Globus pallidus (tissue), 1 donor: ENCODE measurements at places on chromosomes 5 and 9.
A peak's percentile ranks its signal among the peaks of the same experiment; 100 is the strongest.

GRCh38 chr5:101782352-101783103, 513.6 kb downstream of the SLCO4C1 start:
- DNase-seq = no peak

DNA sequence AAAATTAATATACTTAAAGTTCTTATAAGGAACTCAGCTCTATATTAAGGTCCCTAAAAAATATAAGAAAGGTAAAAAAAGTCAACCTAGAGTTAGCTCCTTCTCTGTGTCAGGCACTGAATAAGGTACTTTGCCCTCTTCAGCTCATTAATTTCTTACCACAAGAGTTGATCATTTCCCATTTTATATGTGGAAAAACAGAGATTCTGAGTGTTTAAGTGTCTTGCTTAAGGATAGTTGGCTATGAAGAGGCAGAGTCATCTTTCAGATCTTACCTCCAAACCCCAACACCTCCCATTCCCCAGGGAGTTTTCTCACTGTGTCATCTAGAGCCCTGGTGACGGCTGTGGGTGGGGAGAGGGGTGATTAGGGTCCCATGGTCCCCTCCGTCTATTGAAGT, 40.6 kb downstream of the INSYN2B start:
- no peak for DNase-seq

- no peak for DNase-seq
Observed at GRCh38 chr9:96135076-96135752, 166.8 kb downstream of the HSD17B3 start.

GRCh38 chr9:70228118-70228517, 30.7 kb upstream of the SMC5 start:
- no peak for DNase-seq

GRCh38 chr9:32589083-32589723, 16.2 kb upstream of the NDUFB6 start:
- DNase-seq = peak; percentile 25
